ENCODE measurements at places on chromosomes 4 and X. TPM values are rescaled to one million over a fixed set of nuclear protein-coding genes. Genes with fewer than 3 reads are reported as not detected.

Gene MAGEC1
- not detected for total RNA-seq

Gene ARMCX1
- total RNA-seq: 37.0 TPM

Gene HDX
- total RNA-seq: 19.1 TPM

Gene MID1
- total RNA-seq: 35.3 TPM

Gene TECRL
- not detected for total RNA-seq

Gene AASDH
- total RNA-seq: 24.0 TPM

Gene GPC4
- total RNA-seq: 4.2 TPM

Gene GAGE12E
- total RNA-seq: not detected

Gene UGT2B10
- not detected for total RNA-seq

Gene PCSK1N
- total RNA-seq: 35.7 TPM

Gene GPRASP3
- 33.4 TPM for total RNA-seq

- no peak for DNase-seq
Measured at GRCh38 chrX:41542536-41542935, 95.4 kb downstream of the NYX start.

DNA sequence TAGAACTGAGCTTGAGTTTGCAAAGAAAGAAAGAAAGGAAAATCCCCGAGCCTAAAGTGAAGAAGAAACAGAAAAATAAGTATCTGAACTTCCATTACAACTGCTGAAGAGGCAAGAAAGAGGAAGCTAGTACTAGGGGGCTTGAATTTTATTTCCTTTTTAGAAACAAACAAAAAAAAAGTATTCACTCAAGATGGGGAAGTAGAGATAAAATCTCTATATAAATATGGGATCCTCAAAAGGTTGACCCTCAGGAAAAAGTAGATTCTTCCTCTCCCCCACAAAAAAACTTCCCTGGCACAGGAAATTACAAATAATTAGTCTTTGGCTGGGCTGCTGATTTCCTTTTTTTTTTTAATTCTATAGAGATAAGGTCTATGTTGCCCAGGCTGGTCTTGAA, 16.0 kb downstream of the LRBA start:
- DNase-seq: no peak

DNA sequence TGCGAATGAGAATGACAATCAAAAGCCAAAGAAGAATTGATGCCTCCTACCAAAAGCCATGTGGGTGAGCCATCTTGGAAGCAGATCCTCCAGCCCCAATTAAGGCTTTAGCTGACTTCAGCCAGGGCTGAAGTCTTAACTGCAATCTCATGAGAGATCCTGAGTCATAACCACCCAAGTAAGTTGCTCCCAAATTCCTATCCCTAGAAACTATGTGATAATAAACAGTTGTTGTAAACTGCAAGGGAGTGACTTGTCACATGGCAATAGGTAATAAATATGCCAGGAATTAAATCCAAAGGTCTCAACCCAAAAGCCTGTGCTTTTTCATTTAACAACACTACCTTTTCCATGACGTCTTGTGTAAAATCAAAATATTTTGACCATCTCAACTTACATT, 154.2 kb upstream of the TBL1X start:
- DNase-seq: no peak

- no peak for DNase-seq
Measured at GRCh38 chr4:47835494-47835893, 2.4 kb downstream of the CORIN start.

GRCh38 chr4:106424426-106424825, 55.8 kb upstream of the GIMD1 start:
- DNase-seq: no peak

DNA sequence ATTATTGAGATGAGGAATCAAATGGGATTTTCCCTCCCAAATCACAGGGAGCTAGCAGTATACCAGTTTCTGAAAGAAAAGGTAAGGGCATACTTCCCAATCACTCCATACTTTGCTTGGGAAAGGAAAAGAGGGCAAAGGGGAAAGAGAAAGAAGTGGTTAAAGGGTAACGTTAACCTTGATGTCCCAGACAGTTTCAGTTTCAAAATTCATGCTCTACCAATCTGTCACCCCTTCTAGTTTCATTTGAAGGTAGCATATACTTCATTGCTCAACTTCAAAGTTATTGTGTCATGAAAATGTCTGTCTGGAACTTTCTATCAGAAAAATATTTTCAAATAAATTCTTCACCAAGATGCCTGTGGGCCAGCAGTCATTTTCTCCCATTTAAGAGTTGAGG, 16.0 kb downstream of the TNMD start:
- DNase-seq: no peak

GRCh38 chr4:138902705-138903104, 112.9 kb upstream of the NOCT start:
- no peak for DNase-seq

- DNase-seq: no peak
Measured at GRCh38 chr4:14193601-14194000, 566.1 kb upstream of the BOD1L1 start.

DNA sequence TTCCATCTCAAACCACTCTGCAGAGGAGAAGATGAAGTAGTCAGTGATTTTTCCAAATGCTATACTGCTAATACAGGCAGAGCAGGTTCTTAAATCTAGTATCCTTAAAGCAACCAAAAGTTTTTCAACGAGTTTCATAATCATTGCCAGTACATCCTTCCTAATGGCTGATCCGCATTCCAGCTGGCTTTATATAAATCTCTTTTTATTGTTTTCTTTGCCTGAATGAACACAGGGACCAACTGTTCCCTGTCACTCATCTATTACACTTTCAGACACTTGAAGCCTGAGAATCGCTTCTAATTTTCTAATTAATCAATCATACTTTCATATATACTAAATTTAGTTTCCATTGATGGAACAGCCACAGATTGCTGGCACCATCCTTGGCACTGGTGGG, 508.6 kb downstream of the RAB28 start:
- DNase-seq: no peak

DNA sequence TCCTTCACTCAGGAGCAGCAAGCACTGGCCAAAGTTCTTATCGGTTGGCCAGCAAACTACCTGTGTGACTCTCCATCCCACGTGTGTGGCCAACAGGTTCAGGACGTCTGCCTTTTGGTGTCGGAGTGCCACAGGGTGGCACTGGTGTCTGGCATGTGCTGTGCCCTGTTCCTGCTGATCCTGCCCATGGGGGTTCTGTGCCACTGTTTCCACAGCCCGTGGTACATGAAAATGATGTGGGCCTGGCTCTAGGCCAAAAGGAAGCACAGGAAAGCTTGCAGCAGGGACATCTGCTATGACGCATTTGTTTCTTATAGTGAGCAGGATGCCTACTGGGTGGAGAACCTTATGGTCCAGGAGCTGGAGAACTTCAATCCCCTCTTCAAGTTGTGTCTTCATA, 4.6 kb upstream of the TLR2 start:
- no peak for DNase-seq

DNA sequence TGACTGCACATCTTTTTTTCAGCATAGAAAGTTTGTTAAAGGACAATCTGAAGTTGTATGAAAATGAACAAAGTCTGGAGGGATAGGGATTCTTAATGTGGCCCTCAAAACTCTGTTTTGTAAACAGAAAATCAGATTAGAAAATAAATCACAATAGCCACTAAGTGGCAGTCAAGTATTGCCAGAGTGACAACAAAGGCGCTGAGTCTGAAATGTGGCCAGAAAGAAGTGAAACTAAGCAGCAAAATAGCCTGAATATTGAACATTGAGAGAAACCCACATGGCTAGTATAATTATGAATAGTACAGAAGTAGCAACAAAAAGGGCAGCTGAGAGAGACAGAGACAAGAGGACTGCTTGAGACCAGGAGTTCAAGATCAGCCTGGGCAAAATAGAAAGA, 81.1 kb upstream of the CT45A1 start:
- peak; percentile 6 for DNase-seq

DNA sequence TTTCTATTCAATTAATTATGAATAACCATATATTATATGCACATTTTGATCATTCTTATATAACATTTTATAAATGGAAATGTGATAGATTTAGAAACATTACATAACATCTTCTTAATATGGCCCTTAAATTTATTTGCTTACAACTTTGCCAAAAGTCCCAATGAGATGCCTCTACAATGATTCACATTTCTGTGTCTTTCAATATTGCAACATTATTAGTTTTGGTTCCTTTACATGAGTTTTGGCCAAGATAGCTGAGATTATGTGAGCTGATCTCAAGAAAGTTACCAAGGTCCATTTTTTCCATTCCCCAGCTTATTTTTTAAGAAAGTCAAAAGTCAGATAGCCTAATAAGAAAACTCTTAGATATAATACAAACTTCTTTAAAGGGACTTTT, 361.2 kb downstream of the PCDH7 start:
- DNase-seq: no peak

GRCh38 chrX:107565931-107566603, 62.2 kb upstream of the PRPS1 start:
- peak; percentile 28 for DNase-seq

GRCh38 chrX:10121787-10122186, 35.0 kb upstream of the CLCN4 start:
- DNase-seq: no peak

DNA sequence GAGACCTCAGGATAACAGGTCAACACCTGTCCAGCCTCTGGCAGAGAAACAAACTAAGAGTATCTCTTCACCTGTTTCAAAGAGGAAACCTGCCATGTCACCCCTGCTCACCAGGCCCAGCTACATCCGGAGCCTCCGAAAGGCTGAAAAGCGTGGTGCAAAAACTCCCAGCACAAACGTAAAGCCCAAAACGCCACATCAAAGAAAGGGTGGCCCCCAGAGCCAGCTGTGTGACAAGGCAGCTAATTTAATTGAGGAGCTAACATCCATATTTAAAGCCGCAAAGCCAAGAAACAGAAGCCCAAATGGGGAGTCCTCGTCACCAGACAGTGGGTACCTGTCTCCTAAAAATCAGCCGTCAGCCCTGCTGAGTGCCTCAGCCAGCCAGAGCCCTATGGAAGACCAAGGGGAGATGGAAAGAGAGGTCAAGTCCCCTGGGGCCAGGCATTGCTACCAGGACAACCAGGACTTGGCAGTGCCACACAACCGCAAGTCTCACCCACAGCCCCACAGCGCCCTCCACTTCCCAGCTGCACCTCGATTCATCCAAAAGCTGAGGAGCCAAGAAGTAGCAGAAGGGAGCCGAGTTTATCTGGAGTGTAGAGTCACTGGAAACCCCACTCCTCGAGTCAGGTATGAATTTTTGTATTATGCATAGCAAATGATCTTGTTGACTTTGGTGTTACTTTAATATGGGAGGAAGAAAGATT, 15.1 kb downstream of the PALLD start:
- no peak for DNase-seq

- DNase-seq: no peak
Measured at GRCh38 chr4:57280481-57280880, 170.3 kb upstream of the IGFBP7 start.
